Activated T-helper 1 cell treated with anti-CD3 and anti-CD28 coated beads, Interleukin-12 subunit alpha, Interleukin-12 subunit beta, Interleukin-2, Interleukin-4 antibody, amounts not matched to agents 30 ng/mL and 10 ng/mL and 1 ng/mL, durations not matched to agents 14 hours and 24 hours and 36 hours (primary cell): ENCODE measurements at places on chromosomes 12 and 14. TPM values are rescaled to one million over a fixed set of nuclear protein-coding genes. Genes with fewer than 3 reads are reported as not detected.

GRCh38 chr14:82710267-82710841 is 1176.7 kb upstream of the SEL1L start:
- no peaks in the 10 kb centered on the region for H3K27me3 ChIP-seq
- H3K36me3 ChIP-seq, result no peaks in the 10 kb centered on the region
- no peak overlapping the region for H3K4me3 ChIP-seq
- no peak overlapping the region for H3K27ac ChIP-seq
- DNase-seq, result peak; percentile 5

DNA sequence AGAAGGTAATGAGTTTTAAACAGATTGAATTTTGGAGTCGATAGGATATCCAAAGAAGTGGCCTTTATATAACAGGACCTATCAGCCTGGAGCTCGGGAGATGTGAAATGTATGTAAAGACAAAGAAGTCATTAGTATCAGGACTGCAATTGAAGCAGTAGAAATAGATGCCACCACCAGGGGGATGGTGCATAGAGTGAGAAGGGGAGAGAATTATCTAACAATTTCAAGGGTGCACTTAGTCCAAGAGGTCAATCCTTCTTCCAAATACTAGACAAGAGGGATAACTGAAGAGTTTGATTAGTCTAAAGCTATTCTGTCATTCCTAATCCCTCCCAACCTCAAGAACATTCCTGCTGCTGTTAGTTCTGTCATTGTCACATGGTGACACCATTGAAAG is 127.8 kb downstream of the CFAP54 start:
- H3K36me3 ChIP-seq, result no peaks in the 10 kb centered on the region
- DNase-seq, result no peak
- peaks cover 2% of the 10 kb centered on the region for H3K27me3 ChIP-seq

The GPRC5D gene
- not detected in 2 replicates for total RNA-seq

The FOXG1 gene
- not detected in 2 replicates for total RNA-seq
